ENCODE measurements at places on chromosomes 5 and 9.

DNA sequence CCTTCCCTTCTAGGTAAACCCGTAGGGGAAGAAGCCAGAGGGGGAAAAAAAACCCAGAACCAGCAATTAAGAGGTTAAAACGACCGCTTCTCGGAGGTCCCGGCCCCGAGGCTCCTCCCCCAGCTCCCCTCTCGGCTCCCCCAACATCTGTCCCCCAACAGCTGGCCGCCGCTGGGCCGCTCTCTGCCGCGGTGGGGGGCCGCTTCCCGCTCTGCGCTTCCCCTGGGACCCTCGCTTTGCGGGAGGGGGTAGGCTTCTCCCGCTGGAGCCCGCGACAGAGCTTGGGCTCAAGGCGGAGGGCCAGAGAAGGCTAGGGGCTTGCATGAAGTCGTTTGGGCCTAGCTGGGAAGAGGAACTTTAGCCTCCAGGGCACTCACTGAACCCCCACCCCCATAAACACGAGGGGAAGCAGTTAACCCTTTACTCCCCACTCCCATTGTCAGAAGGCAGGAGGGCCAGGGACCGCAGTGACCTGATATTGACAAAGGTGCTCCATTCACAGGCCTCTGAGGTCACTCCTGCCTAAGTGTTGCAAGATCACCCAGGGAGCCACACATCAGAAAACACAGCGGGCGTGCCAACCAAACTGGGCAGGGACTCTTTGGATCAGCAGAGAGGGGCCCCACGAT is 7.5 kb downstream of the LHX6 start:
- no peak for DNase-seq

DNA sequence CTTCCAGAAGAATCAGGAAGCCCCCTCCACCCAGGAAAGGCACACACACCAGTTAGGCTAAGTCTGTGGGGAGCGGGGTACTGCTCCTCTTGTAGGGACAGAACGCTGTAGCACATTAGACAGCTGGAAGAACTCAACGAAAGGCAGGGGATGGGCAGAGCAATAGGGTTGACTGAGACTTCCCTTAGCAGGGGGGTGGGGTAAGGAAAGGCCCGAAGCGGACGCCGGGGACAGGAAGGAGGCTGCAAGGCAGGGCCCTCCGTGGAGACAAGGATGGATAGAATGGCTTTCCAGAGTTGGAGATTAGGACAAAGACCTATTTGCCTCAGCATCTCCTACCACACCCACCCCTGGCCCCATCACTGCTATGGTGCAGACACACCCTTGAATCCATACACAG is 14.3 kb downstream of the CNTFR start:
- no peak for DNase-seq

DNA sequence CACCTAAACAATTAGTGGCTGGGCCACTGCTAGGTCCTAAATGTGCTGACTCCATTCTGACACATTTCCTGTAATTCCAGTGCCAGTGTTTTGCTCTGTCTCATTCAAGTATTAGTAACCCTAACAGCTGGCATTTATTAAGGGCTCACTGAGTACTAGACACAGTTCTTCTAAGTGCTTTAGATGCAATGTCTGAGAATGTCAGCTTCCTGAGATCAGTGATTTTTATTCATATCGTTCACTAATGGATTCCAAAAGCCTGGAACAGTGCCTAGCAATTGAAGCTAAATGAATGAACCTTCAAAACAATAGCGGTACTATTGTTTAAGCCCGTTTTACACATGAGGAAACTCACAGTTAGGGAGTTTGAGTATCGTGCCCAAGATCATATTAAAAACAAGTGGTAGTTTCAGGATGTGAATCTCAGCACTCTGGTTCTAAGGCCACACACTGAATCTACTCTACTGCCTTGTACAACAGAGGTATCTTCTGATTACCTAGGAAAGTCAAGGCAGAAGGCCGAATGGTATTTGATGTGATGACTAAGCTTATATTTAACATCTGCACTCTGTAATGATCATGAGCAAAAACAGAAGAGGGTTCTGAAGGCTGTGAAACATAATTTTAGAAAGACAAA is 304.0 kb downstream of the PJA2 start:
- peak; percentile 4 for DNase-seq

- DNase-seq: no peak
These were observed 6.4 kb downstream of the CEMIP2 start for GRCh38 chr9:71761938-71762353.

GRCh38 chr9:96080364-96080763 is 204.9 kb downstream of the ERCC6L2 start:
- peak; percentile 84 for DNase-seq

Measured in urothelium cell line (cell line).